ENCODE measurements at places on chromosomes 7 and 10.

DNA sequence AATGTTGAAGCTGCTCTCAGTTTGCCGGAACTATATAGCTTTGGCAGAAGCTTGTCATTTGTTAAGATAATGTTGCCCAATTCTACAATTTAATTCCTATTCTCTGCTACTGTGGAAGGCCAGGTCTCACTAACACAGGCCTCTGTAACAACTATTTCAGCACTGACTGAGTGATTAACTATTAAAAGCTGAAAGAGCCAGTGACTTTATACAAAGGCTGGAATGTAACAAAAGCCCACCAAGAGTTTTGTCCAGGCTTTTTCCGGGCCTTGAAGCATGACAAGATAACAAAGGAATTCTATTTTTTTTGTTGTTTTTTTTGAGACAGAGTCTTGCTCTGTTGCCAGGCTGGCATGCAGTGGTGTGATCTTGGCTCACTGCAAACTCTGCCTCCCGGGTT is 795.6 kb downstream of the PHTF2 start:
- peak; percentile 10 for DNase-seq

DNA sequence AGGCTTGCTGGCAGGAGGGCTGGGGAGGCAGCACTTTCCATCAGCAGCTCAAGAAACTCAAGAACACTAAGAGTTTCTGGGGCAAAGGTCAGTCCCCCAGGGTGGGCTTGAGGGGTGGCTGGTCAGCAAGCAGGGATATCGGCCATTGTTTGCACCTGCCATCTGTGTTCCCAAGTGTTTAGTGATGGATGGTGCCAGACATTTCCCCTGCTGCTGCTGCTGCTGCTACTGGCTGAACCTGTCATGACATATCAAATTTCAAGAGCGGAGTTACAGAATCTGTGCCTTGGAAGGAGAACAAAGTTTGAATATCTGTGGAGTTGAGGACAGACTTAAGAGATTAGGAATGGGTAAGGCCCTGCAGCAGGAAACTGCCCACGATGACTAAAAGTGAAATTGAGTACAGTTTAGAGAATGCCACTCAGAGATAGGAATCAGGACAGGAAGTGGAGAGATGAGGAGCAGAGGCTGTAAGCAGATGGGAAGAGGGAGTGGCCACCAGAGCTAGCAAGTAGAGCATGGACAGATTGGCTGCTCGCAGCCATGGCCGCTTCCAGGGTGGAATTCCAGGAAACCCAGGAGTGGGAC is 39.2 kb upstream of the PPP1R3C start:
- peak; percentile 87 for DNase-seq

DNA sequence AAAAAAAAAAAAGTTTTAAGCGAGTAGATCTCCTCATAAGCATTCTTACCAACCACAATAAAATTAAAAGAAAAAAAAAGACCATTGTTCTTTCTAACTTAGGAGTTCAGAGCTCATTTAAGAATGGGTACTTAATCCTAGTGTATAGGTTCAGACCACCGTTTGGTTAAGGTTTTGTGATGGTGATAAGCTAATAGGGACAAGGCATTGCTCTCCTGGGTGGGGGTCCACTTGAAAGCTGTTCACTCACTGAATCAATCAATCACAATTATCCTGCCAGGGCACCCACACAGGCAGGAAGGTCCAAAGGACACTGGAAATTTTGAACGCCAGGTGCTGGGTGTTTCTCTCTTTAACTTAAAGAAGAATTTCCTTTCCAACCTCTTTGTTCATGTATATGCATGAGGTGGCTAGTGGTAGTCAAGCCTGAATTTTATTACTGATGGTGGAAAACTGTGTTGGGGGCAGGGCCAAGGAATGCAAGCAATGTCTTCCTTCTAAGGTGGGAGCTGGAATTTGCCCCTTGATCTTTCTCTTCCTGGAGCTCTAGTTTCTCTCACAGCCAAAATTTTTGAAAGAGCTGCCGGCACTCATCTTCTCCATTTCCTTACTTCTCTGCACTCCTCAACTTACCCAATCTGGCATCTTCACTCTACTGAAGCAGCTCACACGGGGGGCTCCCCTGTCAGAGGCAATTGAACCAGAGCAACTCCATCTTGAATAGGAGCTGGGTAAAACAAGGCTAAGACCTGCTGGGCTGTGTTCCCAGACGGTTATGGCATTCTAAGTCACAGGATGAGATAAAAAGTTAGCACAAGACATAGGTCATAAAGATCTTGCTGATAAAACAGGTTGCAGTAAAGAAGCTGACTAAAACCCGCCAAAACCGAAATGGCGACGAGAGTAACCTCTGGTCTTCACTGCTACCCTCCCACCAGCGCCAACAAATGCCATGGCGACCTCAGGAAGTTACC is 7.5 kb upstream of the FAM131B start:
- DNase-seq, result no peak

DNA sequence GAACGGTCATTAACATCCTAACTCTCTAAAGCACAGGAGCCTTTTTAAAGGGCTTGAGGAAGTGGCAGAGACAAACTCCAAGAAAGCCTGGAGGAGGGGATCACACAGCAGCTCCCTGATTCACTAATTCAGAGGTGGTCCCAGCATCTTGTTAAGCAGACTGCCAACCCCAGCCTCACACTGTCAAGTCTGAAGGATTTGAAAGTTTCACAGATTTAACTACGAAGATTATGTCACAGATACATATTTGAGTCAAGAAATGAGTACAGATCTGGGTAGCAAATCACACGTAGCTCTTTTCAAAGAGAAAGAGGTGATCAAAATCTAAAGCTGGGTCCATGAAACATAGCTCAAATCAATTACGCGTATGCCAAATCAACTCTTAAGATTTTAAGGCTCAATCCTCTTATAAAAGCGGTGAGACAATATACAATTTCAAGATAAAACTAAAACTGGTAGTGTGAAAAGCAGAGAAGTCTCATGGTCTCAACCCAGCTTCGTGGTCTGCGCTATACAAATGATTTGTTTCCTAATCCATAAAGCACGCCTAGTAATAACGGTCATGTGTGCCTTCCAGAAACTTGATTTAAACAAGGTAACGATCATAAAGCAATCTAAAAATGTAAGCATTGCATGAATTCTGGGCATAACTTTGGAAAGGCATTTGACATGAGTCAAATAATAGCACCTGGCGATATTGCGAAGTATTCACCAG is 229.9 kb upstream of the MKLN1 start:
- no peak for DNase-seq

GRCh38 chr7:148335790-148336189 is 254.8 kb upstream of the C7orf33 start:
- DNase-seq, result no peak

DNA sequence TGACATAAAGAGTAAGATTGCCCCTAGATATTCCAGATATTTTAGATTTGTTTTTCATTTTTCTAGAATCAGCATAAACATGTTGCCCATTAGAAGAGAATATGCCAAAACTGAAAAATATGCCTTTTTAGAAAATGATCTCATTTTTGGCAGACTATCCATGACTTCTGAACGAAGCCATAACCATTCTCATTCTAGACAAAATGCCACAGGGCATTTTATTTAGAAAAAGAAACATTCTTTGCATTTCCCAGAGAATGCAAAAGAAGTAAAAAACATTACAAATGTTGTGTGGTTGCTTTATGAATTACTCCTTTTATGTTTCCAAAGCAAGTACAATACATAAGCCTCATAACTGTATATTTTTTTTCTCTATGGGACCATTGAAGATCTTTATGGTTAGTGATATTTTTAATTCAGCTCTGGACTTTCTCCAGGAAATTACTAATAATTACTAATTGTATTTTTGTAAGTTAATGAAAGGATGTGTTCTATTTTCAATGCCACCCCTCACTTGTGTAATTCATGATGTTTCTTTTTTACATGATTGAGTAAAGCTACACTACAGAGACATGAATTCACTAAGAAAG is 109.6 kb upstream of the SEM1 start:
- DNase-seq, result no peak

DNA sequence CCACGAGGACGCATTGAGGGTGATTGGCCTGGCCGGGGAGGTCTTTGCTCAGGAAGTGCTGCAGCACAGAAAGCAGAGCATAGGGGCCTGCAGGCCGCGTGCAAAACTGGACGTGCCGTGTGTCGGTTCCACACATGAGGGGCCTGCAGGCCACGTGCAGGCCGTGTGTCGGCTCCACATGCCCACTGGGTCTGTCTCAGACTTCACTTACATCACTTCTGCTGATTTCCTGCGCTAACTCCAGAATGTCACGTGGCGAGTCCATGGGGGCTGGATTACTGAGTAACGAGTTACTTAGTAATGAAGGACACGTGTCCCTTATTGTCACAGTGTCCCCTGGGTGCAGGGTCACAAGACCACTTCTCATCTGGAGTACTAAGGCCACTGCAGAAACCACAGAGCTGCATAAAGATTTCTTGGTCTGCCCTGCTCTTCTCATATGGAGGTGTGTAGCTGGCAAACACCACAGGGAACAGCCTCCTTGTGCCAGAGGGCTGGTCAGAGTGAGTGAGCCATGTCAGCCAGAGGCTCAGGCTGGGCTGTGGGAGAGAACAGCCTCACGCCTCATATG is 60.8 kb downstream of the GDI2 start:
- no peak for DNase-seq

DNA sequence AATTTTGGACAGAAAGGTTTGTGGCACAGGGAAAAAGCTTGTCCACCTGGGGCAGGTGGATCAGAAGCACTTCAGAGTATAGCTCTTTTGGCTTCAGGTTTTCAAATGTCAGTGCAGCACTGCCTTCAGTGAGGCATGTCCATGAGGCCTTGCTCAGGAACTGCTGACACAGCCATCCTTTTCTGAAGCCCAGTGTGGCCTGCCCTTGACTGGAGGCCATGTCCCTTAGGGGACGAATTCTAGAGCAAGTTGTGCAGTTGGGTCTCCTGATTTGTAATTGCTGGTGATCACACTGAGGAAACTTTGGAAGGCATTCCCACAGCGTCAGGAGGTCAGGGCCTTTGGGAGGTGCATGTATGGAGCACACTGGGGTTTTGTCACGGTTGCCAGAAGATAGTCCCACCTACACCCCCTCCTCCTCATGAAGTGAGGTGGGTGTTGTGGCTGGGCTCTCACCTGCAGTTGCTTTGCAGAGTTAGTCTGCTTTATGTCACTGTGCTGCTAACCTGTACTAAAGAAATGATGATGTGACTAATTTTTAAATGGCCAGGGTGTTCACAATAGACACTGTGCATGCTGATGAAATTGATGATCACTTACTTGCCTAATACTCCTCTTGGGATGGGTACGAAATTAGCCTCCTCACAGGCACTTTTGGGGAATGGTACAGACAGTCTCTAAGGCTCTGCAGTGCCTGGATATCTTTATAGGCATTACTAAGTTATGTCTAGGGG is 41.7 kb downstream of the OGDH start:
- DNase-seq, result no peak

DNA sequence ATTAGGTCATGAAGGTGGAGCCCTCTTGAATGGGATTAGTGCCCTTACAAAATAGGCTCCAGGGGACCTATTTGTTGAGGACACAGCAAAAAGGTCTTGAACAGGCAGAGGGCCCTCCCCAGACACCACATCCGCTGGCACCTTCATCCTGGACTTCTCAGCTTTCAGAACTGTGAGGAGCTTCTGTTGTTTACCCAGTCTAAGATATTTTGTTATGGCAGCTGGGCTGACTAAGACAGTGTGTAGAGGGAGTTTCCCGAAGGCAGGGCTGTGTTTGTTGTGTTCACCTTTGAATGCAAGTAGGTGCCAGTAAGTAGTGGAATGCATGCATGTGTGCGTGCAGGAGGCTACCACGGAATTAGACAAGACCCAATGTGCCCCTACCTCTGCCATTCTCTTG is 106.7 kb downstream of the PTPRE start:
- DNase-seq, result no peak

DNA sequence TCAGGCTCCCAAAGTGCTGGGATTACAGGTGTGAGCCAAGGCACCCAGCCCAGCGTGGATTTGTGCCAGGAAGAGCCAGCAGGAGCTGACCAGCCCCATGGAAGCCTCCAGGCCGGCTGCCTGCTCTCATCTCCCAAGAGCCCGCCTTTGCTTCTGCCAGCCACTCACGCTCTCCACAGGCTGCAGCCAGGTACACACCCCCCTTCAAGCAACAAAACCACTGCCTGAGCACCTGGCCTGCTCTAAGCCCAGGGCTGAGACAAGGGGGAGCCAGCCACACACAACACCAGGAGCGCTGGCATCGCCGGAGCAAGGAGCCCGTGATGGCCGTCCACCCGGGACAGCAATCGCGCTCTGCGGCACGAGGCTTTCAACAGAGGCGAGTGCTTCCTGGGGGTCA is 34.5 kb downstream of the MAD1L1 start:
- no peak for DNase-seq

DNA sequence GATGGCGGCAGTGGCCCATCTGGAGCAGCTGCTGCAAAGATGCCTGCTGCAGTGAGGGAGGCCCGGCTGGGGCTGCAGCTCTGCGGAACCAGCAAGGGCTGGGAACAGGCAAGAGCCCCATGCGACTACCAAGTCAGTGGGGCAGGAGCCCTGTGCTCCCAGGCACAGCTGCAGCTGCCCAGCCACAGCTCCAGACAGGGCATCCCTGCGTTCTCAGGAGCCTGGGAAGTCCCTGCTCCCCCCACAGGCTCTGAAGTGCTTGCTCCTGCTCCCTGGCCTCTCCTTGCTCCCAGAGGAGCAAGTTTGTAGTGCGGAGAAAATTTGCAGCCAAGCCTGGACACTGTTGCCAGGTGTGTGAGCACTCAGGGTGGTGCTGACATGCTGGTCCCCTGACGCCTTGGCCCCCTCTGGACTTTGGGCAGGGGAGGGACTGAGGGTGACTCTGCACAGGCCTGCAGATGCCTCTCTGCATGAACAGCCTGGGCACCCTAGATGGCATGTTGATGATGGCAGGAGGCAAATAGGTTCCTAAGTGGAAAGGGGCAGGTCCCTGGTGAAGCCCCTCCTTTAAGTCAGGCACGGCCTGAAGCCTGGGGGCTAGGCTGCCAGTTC is 105.6 kb downstream of the LYZL1 start:
- DNase-seq, result no peak

GRCh38 chr10:127576740-127577161 is 27.6 kb downstream of the NPS start:
- DNase-seq, result no peak

DNA sequence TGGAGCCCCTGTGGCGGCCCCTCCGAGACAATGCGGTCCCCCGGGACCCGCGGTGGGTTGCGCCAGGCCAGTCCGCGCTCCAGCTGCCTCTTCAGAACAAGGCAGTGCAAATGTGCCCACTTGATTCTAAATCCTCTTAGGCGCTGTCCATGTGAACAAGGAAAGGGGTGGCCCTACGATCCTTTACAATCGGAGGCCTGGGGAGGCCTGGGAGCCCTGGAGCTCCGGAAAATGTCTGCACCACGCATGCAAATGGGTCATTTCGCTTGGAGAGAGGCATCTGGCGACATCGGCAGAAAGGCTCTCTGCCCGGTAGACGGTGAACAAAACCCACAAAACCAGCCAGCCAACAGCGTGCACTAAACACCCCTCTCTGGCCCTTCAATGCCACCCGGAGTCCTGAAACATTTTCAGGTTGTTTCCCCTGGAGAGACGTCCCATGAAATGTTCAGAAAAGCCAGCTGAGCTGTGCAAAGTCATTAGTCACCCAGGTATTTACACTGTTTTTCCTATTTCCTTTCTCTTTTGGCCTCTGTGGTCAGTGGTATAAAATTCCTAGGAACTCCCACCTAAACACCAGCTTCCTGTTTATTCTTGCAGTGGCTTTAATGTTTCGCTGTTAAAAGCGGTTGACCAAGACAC is 102.8 kb upstream of the ZNF438 start:
- DNase-seq, result peak; percentile 76

- DNase-seq, result peak; percentile 15
Observed at GRCh38 chr10:112362833-112363232, 11.1 kb upstream of the ACSL5 start.
